Activated naive CD8-positive, alpha-beta T cell treated with anti-CD3 and anti-CD28 coated beads, Interleukin-2, amount 50 U/mL, for 16 hours (primary cell): ENCODE measurements at places on chromosomes 13 and 19.
A peak's percentile ranks its signal among the peaks of the same experiment; 100 is the strongest.

DNA sequence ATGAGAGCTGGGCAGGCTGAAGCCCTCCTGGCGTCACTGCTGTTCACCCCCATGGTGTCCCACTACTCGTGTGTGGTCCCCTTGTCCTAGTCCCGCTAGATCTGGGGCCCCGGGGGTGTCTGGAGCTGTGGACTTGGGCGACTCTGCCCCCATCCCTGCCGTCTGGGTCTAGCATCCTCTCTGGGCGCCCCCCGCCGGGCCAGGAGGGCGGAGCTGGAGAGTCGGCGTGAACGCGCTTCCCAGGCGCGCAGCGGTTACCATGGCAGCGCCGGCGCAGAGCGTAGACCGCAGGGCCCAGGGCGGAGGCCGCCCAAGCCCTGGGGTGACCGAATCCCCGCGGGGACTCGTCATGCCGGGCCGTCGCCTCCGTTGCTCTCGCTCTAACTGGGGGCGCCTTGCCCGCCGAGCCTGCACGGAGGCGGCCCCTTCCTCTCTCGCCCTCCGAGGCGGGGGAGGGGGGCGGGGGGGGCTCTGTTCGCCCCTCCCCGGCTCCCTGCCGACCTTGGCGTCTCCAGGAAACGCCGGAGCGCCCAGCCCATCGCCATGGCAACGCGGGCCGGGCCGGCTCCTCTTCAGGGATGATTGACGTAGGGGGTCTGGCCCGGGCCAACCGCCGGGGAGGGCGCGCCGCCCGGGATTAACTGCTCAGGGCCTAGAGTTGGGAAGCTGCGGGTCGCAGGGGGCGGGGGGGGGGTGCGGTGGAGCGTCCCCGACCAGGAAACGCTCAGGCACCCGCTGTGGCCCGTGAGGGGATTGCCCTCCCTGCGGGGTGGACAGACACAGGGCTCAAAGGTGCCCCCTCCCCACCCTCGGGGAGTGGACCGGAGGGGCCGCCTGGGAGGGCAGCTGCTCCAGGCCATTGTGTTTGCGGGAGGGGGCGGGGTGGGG lies 8.9 kb downstream of the ISYNA1 start:
- no peak for DNase-seq

- no peak for DNase-seq
Measured at GRCh38 chr13:110809871-110810486, 96.5 kb downstream of the ING1 start.

GRCh38 chr13:110726726-110727125 lies 13.2 kb downstream of the ING1 start:
- DNase-seq = no peak

- DNase-seq = no peak
Measured at GRCh38 chr19:14305706-14306105, 75.5 kb upstream of the ADGRE5 start.

DNA sequence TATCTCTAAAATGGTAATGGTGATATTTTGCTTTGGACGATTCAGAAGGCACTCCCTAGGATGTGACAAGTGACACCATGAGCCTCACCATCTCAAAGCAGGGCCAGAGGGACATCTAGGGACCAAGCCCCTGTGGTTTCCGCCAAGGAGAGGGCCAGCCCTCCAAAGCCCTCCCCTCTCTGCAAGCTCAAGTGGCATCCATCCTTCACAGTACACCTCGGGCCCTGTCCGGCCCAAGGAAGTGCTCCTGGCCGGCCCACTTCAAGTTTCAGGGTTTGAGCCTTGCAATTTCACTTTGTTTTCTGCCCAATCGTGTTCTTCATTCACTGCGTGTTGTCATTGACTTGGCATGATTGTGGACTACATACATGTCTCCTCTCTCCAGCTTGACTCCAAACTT lies 82.5 kb downstream of the TSHZ3 start:
- no peak for DNase-seq

DNA sequence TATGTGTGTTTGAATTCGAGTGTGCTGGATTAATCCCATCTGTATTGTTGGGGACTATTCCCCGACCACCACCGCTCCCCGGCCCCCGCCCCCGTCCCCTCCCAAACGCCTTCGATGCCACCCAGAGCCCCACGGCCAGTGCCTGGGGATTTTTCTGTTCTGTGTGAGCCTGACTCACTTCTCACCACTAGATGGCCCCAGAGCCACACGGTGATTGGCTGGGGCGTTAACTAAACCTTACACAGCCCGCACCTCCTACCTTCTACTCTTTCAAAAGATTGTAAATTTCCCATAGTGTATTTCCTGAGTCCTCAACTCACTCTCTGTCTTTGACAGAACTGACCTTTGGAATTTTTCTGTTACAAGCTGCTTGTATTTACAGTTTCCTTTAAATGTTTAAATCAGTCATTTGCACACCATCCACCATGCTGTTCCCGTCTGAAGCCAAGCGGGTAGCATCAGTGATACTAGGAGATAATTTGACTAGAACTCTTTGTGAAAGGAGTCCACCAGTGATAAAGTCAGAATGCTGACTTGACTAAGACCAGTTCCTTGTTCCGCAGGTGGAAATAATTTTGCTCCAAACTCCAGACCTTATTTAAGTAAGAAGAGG lies 61.4 kb downstream of the RFX2 start:
- DNase-seq = peak; percentile 48

DNA sequence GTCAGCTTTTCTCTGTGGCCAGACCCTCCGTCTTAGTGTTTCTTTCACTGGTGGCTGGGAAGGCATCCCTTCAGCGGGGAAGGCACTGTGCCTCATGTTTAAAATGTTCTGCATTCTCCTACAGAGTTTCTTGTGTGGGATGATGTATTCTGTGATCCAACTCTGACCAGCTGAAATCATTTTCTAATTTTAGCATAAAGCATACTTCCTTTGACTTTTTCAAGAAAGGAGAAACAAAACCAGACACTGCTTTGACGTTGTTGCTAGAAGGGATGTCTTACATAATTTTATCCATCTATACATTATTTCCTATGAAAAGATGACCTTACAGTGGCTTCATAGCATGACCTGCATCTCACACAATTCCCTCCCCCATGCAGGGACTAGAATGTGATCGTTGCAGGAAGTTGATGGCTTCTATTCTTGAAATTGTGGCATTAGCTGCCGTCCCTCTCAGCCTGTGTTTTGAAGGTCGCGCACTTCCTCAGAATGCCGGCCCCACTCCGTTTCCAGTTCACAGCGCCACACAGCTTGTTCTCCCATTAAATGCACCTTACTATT lies 38.6 kb upstream of the TEX29 start:
- no peak for DNase-seq

- no peak for DNase-seq
Measured at GRCh38 chr19:10744801-10745293, 27.0 kb downstream of the DNM2 start.

DNA sequence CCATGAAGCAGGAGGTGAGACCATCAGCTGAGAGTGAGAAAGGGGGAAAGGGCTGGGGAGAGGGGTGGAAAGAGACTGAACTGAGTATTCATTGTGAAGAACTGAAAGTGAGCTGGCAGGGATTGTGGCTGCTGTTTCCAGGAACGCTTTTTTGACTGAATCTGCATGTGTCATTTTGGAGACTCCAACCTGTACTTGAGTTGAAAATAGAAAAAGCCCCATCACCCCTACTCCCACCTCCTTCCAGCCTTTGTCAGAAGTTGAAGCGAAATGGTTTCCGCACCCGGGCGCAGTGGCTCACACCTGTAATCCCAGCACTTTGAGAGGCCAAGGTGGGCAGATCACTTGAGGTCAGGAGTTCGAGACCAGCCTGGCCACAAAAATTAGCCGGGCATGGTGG lies 128.0 kb upstream of the GPR12 start:
- no peak for DNase-seq

GRCh38 chr13:46656786-46657185 lies 103.8 kb downstream of the LRCH1 start:
- DNase-seq = no peak

DNA sequence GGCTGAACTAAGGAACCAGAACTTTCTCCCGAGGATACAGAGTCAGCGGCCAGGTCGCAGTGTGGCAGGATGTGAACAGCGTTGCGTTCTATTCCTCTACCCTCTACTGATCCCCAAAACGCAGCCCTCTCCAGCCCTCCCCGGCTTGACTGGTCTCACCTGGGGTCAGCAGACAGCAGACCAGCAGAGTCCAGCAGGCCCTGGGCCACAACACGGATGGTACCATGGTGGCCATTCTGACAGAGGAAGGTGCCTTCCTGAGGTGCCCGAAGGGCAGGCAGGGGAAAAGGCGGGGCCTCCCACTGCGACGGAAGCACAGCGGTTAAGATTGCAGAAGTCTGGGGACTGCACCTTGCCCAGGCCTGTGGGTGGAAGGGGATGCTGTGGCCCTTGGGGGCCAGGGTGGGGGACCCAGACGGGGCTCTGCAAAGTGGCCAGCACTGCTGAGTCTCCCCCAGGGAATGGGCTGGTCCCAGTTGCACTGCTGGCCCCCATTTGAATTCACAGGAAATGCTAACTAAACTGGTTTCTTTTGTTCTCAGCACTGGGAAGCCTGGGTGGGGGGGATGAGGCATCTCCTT lies at the start of gene ICAM3:
ICAM3 (minus strand) TSS at position 245 of the 581 bp plus-strand sequence; CDS start at position 235, 10 bp downstream.
- DNase-seq = peak; percentile 29
